ENCODE measurements at places on chromosomes 11 and 22.

DNA sequence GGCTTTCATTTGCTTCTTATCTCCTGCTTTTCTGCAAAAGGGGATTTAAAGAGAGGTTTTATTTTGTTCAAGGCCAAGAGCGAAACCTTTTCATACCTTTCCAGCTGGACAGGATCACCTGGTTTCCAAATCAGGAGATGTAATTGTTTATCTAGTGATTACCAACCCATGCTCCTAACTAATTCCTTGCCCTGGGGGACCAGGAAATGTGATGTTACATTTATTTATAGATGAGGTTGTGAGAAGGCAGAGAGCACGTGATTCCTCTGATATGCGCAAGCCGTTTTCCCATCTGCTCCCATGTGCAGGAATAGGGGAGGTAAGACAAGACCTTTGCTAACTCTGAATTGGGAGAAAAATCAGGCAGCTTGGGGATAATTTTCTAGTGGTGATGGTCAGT is 507.2 kb upstream of the LARGE1 start:
- no peak for DNase-seq

DNA sequence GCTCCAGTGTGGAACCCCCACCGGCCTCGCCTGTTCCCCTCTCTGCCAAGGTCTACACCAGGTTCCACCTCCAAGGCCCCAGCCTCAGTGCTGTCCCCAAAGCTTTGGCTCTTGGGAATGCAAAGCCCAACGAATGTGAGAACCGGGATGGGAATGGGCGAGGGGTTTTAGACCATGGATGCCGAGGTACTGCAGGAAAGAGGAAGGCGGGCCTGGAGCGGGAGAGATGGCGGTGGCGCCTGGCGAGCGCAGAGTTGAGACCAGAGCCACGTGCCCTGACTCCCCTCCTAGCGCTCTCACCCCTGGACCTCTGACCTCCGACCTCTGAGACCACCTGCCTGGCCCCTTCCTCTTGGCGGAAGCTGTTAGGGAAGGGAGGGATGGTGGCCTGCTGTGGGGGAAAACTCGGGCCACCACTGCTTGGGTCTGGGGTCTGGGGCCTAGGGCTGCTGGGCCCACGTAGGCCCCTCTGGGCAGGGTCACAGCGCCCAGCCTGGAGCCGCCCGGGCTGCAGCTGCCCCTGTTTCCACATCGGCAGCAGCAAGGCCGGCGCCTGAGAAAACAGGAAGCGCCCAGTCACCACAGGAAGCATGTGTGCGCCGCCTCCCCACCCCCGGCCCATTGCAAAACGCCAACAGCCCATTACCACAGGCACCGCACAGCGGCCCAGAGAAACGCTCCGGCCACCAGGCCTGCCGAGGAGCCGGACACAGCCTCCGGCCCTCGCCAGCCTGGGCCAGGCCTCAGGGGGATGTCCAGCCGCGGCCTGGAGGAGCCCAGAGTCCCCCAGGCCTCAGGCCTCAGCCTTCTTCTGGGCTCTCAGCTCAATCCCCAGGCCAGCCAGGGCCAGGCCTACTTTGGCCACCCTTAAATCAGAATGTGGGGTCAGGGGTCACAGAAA is 13.8 kb upstream of the SLC39A13 start:
- no peak for DNase-seq

DNA sequence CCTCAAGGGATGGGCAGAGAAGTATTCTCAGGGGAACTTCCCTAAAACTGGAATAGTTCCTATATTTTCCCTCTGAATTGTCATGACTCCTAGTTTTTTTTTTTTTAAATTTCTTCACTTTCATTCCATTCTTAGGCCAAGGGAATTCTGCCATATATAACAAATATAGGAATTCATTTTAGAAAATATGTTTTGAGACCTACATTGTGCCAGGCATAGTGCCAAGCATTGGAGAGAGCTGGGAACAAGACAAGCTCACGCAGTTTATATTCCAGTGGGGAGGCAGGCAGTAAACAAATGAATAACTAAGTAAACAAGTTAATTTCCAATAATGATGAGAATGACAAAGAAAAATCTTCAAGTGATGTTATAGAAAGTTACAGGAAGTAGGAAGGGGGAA is 2.6 kb upstream of the NPTXR start:
- no peak for DNase-seq

DNA sequence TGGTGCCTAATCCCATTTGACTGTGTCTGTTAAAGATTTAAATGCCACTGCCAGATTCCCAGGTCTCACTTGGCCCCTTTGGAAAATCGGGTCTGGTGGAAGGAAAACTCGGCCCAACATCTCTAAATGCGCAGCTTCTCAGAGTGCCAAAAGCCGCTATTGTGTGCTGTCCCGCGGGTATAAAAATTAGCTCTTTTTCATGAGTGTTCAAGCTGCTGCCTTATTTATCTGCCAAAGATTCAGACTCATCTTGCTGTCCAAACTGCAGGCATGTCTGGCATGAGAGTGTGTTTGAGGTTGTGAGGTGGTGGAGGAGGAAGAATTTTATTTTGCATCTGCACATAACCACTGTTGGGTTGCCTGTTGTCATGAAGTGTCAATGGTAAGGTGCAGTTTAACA is 91.4 kb downstream of the NELL1 start:
- DNase-seq: no peak

DNA sequence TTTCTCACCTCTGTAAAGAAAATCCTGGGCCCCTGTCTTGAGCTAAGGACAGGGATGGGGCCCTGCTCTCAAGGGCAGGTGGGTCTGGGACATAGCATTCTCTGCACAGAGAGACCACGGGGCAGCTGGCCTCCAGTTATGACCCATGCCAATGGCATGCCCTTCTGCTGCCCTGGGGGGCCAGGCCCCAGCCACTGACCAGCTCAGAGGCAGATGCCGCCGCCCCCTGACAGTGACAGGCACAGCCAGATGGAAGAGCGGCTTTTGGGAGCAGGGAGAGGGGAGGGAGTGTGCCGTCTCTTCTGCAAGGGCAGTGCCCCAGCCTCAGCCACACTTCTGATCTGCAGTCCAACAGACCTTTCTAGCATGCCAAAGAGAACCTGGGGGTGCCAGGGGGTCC is 114.8 kb upstream of the NAV2 start:
- DNase-seq: no peak

- DNase-seq: no peak
Measured at GRCh38 chr22:20853236-20853660, 5.4 kb downstream of the PI4KA start.

DNA sequence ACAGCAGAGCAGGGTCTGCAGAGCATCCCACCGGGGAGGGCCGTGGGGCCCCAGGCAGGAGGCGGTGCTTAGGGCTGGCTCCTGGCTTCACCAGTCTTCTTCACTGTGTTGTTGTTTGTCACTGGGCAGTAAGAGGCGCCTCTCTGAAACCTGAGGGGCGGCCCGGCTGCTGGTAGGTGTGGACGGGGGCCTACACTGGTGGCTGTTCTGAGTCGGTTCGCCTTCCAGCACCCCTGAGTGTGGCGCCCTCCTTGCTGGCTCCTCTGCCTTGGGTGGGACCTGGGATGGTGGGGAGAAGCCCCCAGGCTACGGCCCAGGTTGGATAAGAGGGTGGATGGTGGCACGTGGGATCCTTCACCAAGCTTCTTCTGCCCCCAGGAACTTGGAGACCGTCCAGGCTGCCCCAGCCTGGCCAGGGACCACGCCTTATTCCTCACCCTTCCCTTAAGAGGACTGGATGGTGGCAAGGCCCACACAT is 10.4 kb upstream of the GRAMD4 start:
- no peak for DNase-seq

GRCh38 chr11:484616-485015 is 22.4 kb downstream of the RNH1 start:
- no peak for DNase-seq

- DNase-seq: no peak
Measured at GRCh38 chr22:25941365-25941960, 199.5 kb downstream of the MYO18B start.

GRCh38 chr11:73565804-73566203 is 32.1 kb downstream of the FAM168A start:
- no peak for DNase-seq

DNA sequence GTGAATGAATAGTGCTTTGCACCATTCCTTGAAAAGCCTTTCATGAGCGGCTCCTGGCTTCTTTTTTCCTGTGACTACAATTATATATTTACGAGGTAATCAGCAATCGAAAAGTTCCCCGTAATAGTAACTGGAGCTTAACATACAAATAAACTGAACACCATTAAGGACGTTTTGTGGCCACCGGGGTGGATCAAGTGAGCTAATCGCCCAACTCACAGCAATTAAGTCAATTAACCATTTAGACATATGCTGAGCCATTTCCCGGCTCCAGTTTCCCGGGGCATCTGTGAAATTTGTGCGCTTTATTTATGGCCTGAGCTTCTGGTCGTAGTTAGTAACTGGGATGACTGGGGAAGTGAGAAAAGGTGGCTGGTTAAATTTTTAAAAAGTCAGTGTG is 465.2 kb downstream of the MIAT start:
- DNase-seq: peak; percentile 8

DNA sequence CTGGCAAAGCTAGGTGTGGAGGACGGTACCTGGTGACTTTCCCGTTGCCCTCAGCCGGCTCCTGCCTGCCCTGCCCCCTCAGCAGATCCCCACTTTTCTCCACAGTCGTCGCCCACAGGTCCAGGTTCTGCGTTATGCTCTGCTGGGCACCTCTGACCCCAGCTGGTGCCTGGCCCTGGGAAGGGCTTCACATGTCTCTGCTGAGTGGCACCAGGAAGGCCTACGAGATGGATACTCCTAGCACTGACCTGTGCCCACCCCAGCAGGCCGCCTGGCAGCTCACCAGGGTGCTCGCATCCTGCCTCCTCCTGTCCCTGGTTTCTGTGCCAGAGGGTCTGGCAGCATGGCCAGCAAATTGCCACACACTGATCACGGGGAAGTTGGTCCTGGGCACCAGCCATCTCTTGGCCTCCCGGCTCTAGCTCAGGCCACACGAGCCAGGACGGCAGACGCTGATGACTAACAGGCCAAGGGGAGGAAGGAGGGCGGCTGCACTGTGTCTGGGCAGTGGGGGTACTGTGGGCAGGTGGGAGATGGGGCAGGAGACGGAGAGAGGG is 13.8 kb downstream of the CARS1 start:
- no peak for DNase-seq

GRCh38 chr22:28250036-28250695 is 331.1 kb upstream of the PITPNB start:
- no peak for DNase-seq

DNA sequence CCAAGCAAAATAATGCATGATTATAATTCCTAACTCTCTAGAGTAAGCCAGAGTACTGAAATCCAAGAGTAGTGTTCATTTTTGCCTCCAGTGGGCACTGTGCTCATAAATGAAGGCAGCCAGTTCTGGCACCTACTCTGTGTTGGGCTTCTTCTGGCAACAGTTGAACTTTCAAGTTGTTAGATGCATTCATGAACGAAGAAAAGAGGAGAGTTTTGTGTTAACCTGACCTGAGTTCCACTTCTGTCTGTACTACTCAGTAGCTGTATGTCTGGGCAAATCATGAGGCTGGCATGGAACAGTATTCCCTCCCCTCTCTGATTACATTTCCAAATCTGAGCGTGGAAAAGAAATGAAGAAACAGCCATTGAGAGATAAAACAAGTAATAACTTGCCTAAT is 20.3 kb upstream of the TENM4 start:
- peak; percentile 42 for DNase-seq

DNA sequence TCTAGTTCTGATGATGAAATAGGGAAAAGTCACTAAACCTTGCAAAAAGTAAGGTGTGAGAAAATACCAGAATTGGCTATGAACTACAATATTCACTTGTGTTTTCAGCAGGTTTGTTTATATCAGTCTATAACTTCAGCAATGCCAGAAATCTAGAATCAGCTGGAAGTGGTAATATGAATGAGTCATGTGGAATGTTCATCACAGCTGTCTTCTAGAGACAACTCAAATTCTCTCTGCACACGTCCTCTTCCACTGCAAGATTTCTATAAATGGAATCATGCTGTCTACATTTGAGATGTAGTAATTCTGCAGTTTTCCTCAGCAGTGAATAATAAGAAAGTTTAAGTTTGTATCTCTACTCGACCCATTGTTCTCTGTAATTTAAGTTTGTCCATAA is 89.9 kb downstream of the OR4A15 start:
- no peak for DNase-seq

DNA sequence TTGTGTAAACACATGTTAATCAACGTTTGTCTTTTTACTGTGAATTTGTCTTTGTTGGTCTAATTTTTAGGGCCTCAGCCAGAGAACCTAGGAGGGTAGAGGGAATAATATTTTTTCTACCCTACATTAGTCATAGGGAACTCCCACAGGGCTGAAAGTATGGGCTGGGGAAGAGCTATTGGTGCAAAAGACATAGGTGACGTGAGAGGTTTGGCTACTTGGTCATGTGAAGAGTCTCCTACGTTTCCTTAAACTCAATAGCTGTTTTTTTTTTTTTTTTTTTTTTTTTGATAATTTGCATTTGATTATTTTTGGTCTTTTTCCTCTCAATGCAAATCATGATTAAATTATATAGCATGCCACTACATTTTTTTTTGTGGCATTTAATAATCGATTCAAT is 15.9 kb upstream of the MMP7 start:
- no peak for DNase-seq

- DNase-seq: peak; percentile 72
Measured at GRCh38 chr22:38272373-38273134, at the start of gene TMEM184B. TMEM184B (minus strand) TSS chr22:38273010; CDS start chr22:38247961, 25,049 bp downstream.

GRCh38 chr22:45504373-45505341 is 2.0 kb downstream of the FBLN1 start:
- peak; percentile 35 for DNase-seq

- DNase-seq: no peak
Measured at GRCh38 chr22:35892192-35892591, 136.4 kb downstream of the RBFOX2 start.

GRCh38 chr11:95375886-95376285 is 144.9 kb upstream of the SESN3 start:
- no peak for DNase-seq

GRCh38 chr11:20912065-20912821 is 242.9 kb downstream of the NELL1 start:
- peak; percentile 28 for DNase-seq

DNA sequence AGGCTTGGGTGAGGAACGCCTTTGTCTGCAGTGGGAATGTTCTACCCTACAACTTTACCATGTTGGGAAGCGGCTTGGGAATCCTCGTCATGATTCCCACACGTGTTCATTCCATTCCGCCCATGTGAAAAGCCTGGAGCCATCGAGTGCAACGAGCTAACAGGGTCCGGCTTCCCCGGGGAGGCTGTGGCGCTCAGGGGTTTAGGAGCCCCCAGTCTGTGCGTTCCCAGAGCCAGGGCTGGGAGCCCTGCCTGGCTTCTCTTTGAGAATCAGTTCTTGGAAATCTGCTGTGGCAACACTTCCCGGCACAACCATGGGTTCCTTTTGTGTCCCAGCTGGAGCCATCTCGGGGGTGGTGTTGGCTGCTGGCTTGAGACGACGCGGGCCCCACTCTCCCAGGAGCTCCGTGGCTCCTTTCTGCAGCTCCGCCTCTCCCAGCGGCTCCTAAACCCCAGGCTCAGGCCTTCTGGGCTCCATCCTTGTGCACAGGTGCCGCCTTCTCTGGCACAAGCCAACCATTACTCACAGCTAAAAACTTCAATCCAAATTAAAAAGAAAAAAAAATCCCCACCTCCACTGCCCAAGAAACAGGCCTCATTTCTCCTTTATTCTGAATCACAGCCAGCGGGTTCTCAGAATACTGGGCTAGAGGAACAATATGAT is 18.7 kb upstream of the PPFIA1 start:
- no peak for DNase-seq

Measured in NCI-H1417 (cell line).